Tongue (tissue), 3 donors: ENCODE measurements at places on chromosomes 16 and 17.
A peak's percentile ranks its signal among the peaks of the same experiment; 100 is the strongest.

DNA sequence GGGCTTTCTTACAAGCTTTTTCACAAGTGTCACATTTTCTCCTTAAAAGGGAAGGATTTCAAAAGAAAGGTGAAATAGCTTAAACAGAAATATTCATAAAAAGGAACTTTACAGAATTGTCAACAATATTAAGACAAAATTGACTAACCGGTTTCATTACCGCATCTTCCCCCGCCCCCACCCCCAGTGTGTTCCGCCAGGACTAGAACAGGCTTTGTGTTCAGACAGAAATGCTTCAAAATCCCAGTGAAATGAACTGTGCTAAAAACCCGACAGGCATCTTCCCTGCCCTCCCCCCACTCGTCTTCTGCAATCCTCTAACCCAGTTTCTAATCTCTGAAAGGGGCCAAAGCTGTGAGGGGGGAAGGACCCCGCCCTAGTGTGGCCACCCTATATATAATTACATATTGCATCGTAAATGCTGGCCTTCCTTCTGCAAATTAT is 990 bp upstream of the ROGDI start:
- DNase-seq: peak; percentile 11

- peak; percentile 80 for DNase-seq
Observed at GRCh38 chr16:56964243-56965148, 2.7 kb downstream of the CETP start.

DNA sequence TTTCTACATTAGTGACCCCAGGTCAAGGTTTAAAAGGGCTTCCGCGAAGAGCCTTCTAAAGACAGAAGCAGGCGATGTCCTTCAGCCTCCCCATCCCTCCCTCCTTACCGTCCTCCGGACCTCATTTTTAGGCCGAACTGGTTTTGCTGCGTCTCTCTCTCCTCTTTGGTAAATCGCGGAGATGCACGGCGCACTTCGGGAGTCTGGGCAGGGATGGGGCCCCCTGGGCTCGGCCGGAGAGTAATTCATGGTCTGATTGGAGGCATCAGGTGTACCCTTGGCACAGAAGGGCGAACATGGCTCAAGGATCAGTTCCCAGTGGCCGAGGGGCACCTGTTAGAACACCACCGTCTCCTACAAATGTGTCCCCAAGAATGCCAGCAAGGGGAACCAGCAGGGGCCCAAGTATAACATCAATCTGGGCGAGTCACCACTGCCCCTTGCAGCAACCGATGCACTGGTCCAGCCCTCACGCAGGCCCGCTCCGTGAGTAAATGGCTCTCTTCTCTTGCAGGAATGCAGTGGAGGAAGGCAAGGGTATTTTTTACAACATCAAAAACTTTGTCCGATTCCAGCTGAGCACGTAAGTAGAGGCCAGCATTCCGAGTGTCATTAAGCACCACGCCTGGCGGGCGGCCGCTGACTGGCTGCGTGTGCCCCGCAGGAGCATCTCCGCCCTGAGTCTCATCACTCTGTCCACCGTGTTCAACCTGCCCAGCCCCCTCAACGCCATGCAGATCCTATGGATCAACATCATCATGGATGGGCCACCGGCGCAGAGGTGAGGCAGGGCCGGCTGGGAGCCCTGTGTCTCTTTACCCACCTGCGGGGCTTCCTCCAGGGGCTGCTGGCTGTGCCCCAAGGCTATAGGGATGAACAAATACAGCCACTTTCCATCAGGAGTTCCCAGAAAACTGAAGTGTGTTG is 45.6 kb downstream of the MEAK7 start:
- DNase-seq: no peak

DNA sequence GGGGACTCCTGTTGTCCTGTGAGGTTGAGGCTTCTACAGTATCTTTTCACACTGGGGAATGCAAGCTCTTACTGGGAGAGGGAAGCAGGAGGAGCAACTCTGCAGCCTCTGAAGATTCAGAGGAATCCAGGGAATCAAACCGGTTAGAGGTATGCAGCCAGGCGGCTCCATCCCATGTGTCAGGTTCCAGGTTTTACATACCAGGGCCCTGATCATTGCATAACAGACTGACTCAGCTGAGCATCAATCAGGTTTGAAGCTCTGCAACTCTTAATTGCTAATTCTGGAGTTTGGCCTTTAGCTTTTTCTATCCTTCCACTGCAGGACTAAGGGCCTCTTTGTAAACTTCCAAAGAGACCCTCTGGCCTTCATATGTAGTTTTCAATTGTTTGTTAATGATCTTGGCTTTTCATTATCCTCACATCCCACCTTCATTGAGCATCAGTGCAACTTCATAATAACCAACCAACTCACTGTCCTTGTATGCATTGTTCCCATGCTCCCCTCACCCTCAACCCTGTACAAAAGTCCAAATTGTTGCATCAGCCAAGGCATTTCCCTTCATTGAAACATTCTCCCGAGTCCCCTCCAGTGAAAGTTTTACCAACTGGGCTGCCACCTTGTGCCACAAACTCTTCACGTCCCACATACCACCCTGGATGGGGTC is 59.7 kb upstream of the DHX40 start:
- DNase-seq: no peak

GRCh38 chr17:50575581-50576210 is 15.2 kb downstream of the CACNA1G start:
- no peak for DNase-seq

DNA sequence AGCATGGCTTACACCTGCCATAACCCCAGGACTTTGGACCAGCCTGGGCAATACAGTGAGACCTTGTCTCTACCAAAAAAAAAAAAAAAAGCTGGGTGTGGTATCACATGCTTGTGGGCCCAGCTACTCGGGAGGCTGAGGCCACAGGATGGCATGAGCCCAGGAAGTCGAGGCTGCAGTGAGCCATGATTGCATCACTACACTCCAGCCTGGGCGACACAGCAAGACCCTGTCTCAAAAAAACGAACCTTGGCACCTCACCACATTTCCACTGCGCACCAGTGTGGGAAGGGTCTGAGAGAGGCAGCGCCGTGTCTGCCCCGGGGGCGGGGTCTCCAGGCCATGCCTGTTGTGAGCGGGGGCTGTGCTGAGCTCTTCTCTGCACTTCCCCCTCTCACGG is 6.3 kb downstream of the ACSF3 start:
- no peak for DNase-seq

DNA sequence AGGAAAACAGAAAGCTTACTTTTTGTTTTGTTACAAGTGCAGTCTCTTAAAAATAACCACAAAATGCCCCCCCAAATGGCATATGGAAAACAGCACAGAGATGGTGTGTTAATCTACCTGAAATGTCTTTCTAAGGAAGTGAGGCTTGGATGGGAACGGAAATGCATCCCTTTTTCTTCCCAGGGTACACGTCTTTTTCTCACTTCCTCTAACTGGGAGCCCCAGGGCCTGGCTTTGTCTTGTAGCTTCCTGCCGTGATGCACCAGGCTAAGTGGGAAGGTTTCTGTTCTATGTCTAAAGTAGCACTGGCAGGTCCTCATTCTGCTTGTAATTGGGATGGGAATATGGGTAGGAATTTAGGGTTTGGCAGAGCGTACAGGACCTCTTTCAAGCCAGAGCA is 52.5 kb upstream of the CACNG3 start:
- no peak for DNase-seq

DNA sequence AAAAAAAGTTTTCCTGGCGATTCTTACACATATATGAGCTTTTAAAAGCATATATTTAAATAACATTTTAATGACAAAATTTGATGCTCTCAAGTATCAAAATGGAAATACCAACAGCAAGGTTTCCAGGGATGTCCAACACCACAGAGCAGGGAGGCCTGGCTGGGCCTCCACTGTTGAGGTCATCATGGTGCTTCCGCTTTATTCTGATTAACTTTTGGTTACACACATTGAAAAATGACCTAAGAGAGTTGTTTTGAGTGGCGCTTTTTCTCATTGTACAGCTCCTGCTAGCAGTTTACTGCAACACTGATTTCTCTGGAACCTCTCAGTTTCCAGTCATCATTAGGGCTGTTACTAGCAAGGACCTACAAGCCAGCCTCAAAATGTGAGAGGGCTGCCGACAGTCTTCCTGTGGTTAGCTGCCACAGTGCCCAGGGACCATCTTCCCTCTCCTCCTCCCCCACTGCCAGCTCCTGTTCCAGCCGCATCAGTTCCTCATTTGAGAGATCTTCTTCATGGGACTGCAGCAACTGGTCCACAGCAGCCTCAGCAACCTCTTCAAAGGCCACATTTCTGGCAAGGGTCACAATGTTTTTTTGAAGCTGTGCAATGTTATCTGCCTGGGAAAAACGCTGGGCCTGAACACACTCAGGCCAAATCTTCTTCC is 21.3 kb downstream of the DEF8 start:
- no peak for DNase-seq

- DNase-seq: no peak
Observed at GRCh38 chr16:86906623-86907022, 328.3 kb downstream of the FOXL1 start.

- DNase-seq: no peak
Observed at GRCh38 chr16:3857189-3858043, 23.1 kb downstream of the CREBBP start.

GRCh38 chr17:57461082-57461481 is 204.8 kb downstream of the MSI2 start:
- DNase-seq: no peak

DNA sequence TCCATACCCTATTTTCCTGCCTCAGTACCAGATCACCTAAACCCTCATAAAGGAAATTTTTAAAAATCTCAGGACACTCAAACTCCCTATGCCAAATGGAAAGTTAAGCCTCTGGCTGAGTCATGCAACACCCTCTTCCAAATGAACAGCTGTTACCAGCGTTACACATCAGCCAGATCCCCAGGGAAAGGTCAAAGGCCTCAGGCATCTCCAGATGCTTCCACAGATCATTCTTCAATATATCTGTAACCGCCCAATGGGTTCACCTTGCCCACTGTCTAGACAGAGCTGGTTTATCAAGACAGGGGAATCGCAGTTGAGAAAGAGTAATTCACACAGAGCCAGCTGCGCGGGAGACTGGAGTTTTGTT is 29.1 kb upstream of the SHCBP1 start:
- peak; percentile 44 for DNase-seq

DNA sequence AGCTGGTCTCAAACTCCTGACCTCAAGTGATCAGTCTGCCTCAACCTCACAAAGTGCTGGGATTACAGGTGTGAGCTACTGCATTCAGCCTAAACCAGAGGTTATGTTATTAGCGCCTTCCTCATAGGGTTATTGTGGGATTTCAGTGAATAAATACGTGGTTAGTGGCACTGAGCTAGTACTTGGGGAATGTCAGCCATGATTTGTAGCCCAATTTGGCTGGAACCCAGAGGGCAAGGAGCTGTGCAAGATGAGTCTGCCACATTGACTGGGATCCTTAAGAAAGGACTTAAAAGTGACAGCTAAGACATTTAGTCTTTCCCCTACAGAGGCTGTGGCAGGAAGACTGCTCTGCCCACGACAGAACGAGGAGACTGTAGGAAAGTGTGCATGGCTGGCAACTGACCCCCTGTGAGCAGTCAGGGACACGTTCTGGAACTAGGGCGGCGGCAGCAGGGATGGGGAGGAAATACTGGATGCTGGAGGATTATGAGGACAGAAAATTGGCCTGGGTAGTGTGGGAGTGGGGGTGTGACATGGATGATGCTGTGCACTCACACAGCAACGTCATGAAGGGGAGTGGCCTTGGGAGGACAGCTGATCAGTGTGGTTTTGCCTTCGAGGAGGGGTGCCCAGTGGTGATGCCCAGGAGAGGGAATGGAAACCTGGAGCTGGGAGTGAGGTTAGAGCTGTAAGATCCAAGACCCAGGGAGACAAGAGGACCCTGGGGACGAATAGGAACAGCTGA is 14.6 kb downstream of the ATP5PD start:
- peak; percentile 88 for DNase-seq

- no peak for DNase-seq
Observed at GRCh38 chr17:49585422-49586027, 9.9 kb downstream of the NXPH3 start.

DNA sequence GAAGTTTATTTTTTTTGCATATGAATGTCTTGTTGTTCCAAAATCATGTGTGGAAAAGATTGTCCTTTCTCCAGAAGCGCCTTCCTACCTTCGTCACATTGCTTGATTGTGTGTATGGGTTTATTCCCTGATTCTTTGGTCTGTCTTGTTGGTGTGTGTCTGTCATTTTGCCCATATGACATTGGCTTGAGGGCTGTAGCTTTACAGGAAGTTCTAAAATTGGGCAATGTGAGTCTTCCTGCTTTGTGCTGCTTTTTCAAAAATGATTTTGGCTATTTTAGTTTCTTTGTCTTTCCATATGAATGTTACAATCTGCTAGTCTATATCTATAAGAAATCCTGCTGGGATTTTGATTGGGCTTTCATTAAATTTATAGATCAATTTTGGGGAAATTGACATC is 217.2 kb downstream of the SNX29 start:
- no peak for DNase-seq

- DNase-seq: no peak
Observed at GRCh38 chr16:47966325-47966724, 189.5 kb downstream of the ABCC12 start.

DNA sequence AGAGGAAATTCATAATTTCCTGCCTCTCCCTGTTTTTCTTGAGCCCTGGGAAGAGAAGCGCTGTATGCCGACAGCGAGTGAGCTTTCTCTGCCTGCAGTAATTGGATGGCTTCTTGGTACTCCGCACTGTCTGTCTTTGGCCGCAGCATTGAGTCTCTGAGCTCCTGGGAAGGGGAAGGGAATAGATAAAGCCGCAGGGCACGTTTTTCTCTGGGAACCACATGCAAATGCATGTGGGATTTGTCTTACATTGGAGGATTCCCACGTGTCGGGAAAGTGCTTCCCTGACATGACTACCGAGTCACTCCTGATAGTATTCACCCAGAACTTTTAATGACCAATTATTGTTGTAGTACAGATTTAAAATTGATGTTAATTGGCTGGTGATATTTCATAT is 385.9 kb downstream of the CPPED1 start:
- no peak for DNase-seq

GRCh38 chr17:18917506-18918032 is 34.4 kb upstream of the SLC5A10 start:
- DNase-seq: no peak

DNA sequence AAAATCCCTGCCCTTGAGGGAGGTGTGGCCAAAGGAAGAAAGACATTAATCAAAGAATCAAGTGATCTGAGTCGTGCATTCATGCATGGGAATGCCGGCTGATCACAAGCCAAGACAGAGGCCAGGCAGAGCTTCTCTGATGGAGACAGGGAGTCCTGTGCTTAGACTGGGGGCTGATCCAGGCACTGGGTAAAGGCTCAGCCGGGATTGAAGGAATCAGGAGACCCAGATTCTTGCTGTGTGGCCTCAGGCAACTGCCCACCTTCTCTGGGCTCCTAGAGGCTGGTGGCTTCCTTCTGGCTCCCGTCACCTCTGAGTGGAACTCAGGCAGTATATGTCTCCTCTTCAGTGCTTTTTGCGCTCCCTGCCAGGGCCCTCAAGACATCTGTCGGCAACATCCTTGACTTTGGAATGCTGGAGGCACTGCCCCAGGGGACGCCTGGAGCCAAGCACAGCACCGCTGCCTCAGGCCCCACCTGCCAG is 17.7 kb downstream of the RAI1 start:
- peak; percentile 50 for DNase-seq

- no peak for DNase-seq
Observed at GRCh38 chr17:5126719-5127488, 11.1 kb downstream of the USP6 start.

DNA sequence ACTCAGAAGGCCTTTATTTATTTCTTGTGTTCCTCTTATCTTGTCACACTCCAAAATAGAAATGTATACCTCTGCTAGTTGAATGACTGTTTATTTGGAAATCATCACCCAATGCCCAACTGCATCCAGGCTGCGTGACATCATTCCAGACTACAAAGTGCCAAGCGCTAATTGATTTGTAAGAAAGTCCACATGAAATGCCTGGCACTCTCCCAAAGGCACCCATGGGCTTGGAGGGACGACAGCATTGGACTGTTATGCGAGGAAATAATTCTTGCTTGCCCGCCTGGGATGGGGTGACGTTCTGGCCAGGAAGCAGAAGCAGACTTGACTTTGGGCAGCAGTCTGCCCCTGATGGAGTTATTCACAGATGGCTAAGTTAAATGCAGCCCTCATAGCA is 165.9 kb downstream of the CDH13 start:
- DNase-seq: no peak
